Mesenteric fat pad (tissue), 1 donor: ENCODE measurements at places on chromosomes 5 and 9. TPM values are rescaled to one million over a fixed set of nuclear protein-coding genes. Genes with fewer than 3 reads are reported as not detected.

DNA sequence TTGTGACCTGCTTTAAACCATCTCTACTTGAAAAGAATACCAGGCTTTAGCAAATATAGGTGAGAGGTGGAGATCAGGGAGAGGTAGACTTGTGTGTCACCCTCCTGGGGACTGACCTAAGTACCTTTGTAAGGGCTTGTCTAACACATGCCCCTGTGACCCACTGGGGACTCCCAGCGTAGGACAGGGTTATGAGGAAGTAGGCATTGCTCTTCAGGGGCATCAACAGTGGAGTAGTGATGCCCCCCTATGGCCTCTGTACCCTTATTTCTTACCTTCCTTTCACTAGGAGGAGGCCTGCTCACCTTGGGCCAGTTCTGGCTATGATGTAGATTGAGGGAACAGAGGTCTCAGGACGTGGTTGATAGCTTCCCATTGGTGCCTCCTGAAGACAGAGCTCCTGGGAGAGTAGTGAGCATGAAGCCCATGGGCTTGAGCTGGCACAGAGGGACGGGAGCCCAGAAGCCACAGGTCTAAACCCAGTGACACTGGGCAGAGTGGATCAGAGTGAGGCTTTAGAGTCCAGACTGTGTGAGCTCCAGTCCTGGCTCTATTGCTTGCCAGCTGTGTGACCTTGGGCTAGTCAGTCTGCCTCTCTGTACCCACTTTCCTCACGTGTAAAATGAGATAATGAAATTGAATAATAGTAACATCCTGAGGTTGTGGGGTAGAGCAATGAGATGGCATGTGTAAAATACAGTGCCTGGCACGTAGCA is 191.7 kb downstream of the AOPEP start:
- peak; percentile 33 for DNase-seq

- DNase-seq, result no peak
Observed at GRCh38 chr9:70147651-70148050, 104.0 kb downstream of the MAMDC2 start.

GRCh38 chr9:107087222-107087621 is 195.9 kb upstream of the RAD23B start:
- DNase-seq, result no peak

The STKLD1 gene
- total RNA-seq, result not detected

The ADGRV1 gene
- total RNA-seq, result 0.16 TPM

The EXOSC2 gene
- total RNA-seq, result 21.2 TPM
